ENCODE measurements at places on chromosomes 7 and 10. TPM values are rescaled to one million over a fixed set of nuclear protein-coding genes. Genes with fewer than 3 reads are reported as not detected.

ALKBH4 gene
- total RNA-seq: 29.6 TPM

FGF8 gene
- not detected for total RNA-seq

KIF11 gene
- 1.9 TPM for total RNA-seq

ITPRID1 gene
- total RNA-seq: not detected

FOXI2 gene
- not detected for total RNA-seq

WDR86 gene
- total RNA-seq: not detected

SPDYE16 gene
- total RNA-seq: 1.4 TPM

RBP4 gene
- total RNA-seq: 23.1 TPM

CABCOCO1 gene
- total RNA-seq: not detected

NUTM2E gene
- total RNA-seq: not detected

ZP3 gene
- total RNA-seq: 1.6 TPM

SERPINE1 gene
- total RNA-seq: 542 TPM

CEP55 gene
- 5.1 TPM for total RNA-seq

ARHGEF35 gene
- 3.2 TPM for total RNA-seq

TFR2 gene
- 0.35 TPM for total RNA-seq

EGR2 gene
- 0.95 TPM for total RNA-seq

AGBL3 gene
- total RNA-seq: 0.28 TPM

BRI3 gene
- total RNA-seq: 104 TPM

GJD4 gene
- not detected for total RNA-seq

RNF133 gene
- total RNA-seq: 0.68 TPM

GIMAP2 gene
- total RNA-seq: 5.9 TPM

SPDYE2B gene
- not detected for total RNA-seq

C10orf105 gene
- 0.14 TPM for total RNA-seq

HHEX gene
- 6.2 TPM for total RNA-seq

PKD1L1 gene
- total RNA-seq: 0.85 TPM

PLAC9 gene
- total RNA-seq: 123 TPM

MBL2 gene
- total RNA-seq: not detected

C7orf33 gene
- not detected for total RNA-seq

DENND11 gene
- 29.0 TPM for total RNA-seq

GHRHR gene
- not detected for total RNA-seq

CTAGE4 gene
- total RNA-seq: 5.8 TPM

Measured in thoracic aorta (tissue), 2 donors.